ENCODE measurements at places on chromosomes 2 and 18. TPM values are rescaled to one million over a fixed set of nuclear protein-coding genes. Genes with fewer than 3 reads are reported as not detected.

DNA sequence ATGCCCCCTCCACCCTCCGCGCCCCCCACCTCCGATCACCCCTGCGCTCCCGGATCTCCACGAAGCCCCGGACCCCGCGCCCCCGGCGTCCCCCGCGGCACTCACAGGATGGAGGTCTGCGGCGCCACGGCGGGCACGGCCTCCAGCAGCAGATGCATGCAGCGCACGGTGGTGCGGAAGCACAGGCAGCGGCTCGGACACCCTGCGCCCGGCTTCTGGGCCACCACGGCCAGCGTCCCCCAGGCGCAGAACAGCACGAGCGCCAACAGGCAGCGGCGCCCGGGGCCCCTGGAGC, 217 bp downstream of the PXDN start:
- no peak for DNase-seq

- DNase-seq: no peak
These were observed 26.5 kb upstream of the L3MBTL4 start for GRCh38 chr18:6441200-6441599.

DNA sequence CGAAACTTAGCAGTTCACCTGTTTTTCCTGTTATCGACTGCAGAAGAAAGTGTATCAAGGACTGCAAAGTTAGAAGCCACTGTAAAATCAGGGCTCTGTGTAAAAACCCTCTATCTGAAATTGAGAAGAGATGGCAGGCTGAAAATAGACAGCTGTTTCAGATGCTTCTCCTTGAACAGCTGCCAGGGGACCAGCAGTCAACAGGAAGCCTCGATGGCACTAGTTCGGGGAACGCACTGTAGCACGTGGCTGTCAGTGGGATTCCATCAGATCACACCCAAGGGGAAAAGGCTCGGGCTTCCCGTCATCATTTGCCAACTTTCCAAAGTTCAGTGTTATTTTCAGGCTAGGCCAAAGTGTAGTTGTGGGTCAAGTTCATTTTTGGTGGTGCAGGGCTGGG, 316.9 kb downstream of the TXNL1 start:
- no peak for DNase-seq

The SLC5A7 gene
- not detected for total RNA-seq

All from HT-29 (cell line).